Stimulated activated CD8-positive, alpha-beta memory T cell treated with anti-CD3 and anti-CD28 coated beads, Interleukin-4, amount 100 ng/mL, for 1 hour (primary cell): ENCODE measurements at places on chromosomes 1 and 21.

DNA sequence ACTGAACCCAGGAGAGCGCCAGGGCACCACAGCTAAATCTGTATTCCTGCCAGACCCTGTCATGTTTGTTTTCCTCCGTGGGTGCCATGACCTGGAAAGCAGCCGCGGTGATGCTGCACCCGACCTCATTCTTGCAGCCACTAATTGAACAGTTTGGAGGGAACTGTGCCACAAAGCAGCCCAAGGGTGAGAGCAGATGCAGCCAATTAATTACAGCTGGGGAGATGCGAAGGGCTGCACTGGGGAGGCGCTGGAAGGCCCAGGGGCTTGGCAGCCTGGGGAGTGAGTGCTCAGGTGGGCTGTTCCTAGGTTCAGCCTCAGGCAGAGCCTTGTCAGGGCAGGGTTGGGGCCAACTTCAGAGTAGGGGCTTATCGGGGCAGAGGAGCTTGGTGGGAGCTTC is 158.4 kb upstream of the CD34 start:
- DNase-seq = no peak

DNA sequence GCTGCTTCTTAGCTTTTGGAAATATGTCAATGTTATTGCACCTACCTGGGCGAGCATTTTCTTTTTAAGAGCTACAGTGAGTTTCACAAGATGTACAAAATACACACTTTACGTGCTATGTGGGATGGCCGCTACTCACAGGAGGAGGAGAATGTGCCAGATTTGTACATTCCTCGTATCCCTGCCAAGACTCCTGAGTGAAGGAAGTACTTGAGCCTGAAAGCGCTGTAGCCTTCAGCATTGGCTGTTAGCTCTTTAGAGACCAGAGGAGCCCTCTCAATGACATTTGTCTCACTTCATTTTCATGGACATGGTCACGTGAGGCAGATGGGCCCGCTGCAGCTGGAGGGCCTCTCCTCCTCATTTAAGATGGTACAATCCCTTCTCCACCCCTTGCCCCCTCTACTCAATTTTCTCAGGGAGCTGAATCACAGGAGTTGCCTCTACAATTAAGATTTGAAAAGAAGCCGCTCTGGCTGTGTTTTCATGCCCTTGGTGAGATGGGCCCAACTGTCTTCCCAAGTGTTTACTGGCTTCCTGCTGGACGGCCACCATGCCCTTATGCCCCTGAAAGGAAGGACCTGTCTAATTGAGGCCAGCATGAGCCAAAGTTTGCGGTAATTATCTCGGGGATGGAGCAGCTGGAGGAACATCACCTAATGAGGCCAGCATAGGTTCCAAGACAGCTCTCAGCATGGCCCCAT is 442.6 kb downstream of the PRDM2 start:
- no peak for DNase-seq

- DNase-seq = no peak
Observed at GRCh38 chr1:212101735-212102134, 66.2 kb downstream of the DTL start.

DNA sequence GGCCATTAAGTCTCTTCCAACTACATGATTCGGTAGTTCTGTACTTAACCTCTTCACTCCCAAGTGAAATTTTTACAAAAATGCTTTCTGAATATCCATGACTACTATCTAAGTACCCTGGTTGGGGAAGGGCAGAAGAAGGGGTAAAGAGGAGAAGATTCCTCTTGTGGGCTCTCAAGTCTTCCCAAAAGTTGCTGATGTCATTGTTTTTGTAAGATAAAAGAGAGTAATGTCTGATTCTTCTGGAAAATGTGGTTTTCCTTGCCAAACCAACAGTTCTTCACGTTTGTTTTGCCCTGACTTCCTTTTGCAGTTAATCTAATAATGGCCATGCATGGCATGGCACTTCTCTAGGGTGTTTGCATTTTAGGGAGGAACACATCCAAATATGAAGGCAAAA is 34.7 kb upstream of the AK4 start:
- DNase-seq = no peak

- DNase-seq = no peak
Observed at GRCh38 chr1:198359024-198359653, 181.3 kb downstream of the ATP6V1G3 start.

- no peak for DNase-seq
Observed at GRCh38 chr1:48374785-48375184, 97.2 kb downstream of the SPATA6 start.

GRCh38 chr1:201791779-201792173 is 37.2 kb upstream of the IPO9 start:
- no peak for DNase-seq

DNA sequence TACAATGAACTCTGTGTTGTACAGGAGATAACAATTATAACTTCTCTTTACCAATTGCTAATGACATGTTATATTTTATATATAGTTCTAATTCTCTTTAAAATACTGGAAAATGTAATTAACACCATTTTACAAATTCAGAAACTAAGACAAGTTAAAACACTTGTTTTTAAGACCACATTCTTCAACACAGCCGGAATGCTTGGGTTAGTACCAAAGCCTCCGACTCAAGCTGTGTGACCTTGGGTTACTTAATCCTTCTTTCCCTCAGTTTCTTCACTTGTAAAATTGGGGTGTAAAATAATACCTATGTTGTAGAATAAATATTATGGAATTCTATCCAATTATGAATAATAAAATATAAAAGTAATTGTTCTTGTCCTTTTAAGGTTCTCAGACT is 378.7 kb downstream of the USH2A start:
- DNase-seq = no peak

- DNase-seq = no peak
Observed at GRCh38 chr1:18347559-18347958, 133.2 kb upstream of the KLHDC7A start.

- no peak for DNase-seq
Observed at GRCh38 chr1:31576201-31576669, at the start of gene TINAGL1. Gene TINAGL1 (plus strand): TSS chr1:31576515. CDS start chr1:31577149, 634 bp downstream.

- no peak for DNase-seq
Observed at GRCh38 chr1:79460773-79461436, 454.4 kb upstream of the ADGRL4 start.

DNA sequence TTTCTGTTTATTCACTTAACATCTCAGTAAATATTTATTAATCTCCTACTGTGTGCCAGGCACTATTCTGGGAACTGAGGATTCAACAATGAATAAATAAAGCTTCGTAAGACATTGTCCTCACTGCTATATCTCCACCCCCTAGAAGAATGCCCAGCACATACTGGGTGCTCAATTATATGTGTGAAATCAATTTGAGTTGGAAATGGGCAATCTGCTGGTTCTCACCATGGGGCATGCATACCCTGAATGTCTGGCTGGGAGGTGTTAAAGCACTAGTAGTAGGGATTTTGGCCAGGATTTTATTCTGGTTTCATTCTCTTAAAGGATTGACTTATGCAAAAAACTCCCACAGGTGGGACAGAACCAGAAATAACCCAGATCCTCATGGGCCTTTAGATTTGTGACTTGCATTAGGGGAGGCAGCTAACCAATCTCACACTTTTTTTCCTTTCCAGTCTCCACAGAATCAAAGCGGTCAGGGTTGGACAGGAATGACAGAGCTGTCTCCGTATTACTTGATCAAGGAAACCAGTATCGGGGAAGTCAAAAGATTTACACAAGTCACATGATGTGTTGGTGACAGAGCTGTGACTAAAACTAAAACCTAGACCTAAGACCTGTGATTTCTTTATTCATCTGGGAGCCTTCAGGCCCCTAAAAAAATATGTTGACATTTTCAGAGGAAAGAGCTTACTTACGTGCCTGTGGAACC is 12.8 kb downstream of the GFI1 start:
- DNase-seq = no peak

DNA sequence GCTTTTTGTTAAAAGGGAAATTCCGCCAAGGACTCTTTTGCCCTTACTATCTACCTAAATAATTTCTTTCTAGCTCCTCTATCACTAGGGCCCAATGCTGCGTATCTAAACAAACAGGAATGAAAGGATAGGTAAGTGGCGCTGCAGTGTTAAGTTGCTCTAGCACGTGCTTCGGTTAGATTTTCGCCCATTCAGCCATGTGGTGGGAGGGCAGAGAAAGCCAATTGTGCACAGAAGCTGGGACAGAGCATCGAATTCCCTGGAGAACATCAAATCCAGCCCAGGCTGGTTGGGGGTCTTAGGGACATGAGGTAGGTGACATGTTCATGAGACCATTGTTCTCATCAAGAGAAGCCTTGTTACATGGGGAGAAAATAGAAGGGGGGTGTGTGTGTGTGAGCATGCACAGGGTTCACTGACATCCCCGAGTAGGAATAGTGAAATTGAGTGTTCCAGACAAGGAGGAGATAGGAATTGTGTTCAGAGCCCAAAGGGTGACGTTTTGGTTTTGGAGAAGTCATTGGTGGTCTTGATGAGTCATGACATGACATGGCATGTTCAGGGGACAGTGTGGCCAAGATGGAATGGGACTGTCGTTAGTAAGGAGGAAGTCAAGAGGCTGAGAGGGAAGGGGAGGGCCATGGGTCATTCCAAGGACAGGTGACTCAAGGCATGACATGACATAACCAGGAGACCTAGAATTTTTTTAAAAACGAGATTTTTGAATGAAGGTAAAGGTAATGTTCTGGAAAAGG is 107.1 kb downstream of the TLR5 start:
- DNase-seq = no peak
